CD4-positive, alpha-beta T cell treated with Interleukin-6 at 100 ng/mL for 8 hours (primary cell): ENCODE measurements at places on chromosomes 2 and 18.

DNA sequence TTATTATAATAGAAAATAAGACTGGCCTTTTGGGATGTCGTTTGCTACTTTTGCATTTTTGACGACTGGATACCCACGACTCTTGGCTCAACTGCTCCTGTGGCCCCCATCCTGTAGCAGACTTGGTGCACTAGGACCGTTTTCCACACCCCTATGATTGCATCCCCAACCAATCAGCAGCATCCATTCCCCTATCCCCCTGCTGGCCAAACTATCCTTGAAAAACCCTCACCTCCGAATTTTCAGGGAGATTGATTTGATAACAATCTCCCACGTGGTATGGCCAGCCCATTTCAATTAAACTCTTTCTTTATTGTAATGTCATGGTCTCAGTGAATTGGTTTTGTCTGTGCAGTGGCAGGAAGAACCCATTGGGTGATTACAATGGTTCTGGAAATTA is 37.9 kb upstream of the TTR start:
- DNase-seq, result no peak

DNA sequence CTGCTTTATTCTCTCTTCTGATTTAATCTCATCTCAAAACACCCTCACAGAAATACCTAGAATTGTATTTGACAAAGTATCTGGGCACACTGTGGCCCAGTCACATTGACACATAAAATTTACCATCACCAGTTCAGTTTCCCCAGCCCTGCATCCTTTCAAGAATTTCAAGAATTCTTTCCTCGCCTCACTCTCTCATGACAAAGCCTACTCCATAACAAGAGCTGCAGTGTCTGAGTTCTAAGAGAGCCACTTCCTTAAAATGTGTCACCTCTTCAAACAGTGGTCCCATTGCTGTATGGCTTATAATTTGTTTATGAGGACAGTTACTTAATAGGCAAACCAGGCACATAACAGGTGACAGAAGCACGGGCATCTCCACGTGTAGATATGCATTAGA is 90.9 kb upstream of the STK39 start:
- no peak for DNase-seq

DNA sequence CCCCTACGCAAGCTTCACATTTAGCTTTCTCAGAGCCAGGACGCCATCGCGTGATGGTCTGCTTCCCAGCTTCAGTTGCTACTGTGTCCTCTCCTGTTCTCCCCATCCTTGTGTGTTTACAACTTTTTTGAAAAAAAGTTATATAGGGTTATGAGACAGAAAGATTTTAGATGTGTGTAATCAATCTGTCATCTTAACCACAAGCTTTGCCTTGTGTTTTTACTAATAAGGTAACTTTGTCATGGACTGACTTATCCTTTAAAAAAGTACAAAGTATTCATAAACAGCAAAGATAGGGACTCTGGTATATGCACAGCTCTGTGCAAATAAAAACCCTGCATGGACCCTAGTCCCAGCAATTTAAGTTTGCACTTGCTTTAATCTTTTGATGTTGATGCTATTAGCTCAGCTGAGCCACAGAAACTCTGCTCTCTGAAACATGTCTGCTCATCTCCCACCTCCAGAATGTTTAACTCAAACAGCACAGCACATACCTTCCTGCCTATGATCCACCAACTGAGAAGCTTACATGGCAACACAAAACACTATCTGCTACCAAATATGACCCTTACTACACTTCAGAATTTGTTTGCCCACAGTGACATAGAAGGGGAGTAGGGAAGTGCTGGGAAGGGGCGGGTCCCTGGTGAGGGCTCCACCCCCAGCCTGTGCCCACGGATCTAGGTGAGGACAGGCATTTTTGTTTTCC is 42.7 kb downstream of the SAP130 start:
- no peak for DNase-seq

GRCh38 chr2:2452961-2453360 is 121.9 kb upstream of the MYT1L start:
- no peak for DNase-seq

GRCh38 chr2:65108780-65109179 is 21.1 kb downstream of the RAB1A start:
- DNase-seq, result no peak

DNA sequence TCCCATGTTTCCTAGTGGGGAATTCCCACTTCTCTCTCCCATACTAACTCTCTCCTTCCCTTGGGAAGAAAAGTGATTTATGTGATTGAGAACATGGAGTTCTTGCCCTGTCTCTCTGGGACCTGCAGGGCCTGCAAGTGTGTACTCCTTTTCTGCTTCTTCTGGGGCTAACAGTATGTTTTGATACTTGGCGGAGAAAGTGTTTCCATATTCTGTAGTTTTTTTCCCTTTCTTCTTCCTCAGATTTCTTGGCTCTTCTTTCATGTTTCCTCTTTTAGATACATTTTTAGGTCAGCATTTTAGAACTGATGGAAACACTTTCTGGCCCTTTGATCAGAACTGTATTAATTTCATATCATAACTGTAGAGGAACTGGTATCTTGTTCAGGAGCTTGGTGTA is 352.2 kb downstream of the DLGAP1 start:
- no peak for DNase-seq

- no peak for DNase-seq
Observed at GRCh38 chr2:108370080-108370479, 7.7 kb upstream of the SULT1C4 start.

GRCh38 chr2:172427990-172428831 is 825 bp downstream of the ITGA6 start:
- peak; percentile 72 for DNase-seq

GRCh38 chr18:70197026-70197425 is 8.5 kb downstream of the RTTN start:
- no peak for DNase-seq

- DNase-seq, result no peak
Observed at GRCh38 chr2:174263997-174264396, 15.7 kb upstream of the OLA1 start.

- DNase-seq, result no peak
Observed at GRCh38 chr2:30666266-30666874, 140.9 kb downstream of the CAPN13 start.

DNA sequence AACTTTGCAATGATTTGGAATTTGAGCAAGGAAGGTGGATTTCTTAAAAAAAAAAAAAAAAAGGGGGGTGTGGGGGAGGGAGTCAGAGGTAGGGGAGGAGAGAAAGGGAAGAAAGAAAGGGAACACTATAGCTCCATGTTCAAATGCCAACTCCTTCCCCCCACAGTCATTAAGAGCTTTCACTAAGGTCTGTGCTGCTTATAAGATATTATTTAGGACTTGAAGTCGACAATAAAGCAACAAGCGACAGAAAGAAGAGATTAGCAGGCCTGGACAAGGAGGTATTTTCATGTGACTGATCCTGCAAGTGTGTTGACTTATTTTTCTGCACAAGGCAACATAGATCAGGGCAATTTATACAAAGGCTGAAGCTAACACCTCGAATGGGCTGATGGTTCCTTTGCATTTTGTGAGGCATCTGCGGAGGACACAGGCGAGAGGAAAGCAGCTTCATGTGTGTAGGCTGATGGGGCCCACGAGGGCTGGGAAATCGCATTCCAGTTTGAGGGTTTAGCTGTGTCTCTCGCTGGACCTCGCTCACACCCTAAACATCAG is 382.0 kb downstream of the SOX11 start:
- DNase-seq, result no peak

- no peak for DNase-seq
Observed at GRCh38 chr2:66431846-66432587, 2.9 kb upstream of the MEIS1 start.

DNA sequence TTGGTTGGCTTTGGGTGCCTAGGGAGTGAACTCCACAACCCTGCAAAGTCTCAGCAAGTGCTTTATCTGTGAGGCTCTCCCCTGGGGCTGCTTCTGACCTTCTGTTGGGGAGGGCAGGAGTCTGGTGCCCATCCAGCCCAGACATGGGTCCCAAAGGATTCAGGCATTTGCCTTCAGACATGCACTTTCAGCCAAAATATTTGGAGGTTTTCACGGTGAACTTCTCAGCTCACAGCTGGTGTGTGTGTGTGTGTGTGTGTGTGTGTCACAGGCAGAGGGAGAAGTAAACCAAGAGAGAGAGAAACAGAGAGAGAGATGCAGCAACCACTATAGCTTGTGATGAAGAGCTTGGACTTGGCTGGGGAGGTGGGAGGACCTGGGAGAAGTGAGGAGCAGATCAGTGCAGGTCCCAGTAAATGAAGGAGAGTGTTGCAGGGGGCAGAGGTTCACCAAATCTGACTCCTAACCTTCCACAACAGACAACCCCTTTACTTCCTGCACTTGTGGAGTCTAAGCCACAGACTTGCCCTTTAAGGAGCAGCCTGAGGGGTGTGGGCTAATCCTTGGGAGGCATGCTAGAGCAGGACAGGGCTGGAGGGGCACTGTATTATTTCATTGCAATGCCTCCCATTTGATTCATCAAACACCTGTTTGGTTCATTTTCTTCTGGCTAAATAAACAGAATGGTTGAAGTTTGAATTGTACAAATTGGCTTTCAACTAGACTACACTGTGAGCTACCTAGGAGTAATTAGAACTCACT is 14.1 kb downstream of the SLC9A4 start:
- no peak for DNase-seq

GRCh38 chr18:32542221-32542798 is 71.6 kb upstream of the GAREM1 start:
- DNase-seq, result no peak

- no peak for DNase-seq
Observed at GRCh38 chr18:32974421-32975162, 201.8 kb upstream of the KLHL14 start.

DNA sequence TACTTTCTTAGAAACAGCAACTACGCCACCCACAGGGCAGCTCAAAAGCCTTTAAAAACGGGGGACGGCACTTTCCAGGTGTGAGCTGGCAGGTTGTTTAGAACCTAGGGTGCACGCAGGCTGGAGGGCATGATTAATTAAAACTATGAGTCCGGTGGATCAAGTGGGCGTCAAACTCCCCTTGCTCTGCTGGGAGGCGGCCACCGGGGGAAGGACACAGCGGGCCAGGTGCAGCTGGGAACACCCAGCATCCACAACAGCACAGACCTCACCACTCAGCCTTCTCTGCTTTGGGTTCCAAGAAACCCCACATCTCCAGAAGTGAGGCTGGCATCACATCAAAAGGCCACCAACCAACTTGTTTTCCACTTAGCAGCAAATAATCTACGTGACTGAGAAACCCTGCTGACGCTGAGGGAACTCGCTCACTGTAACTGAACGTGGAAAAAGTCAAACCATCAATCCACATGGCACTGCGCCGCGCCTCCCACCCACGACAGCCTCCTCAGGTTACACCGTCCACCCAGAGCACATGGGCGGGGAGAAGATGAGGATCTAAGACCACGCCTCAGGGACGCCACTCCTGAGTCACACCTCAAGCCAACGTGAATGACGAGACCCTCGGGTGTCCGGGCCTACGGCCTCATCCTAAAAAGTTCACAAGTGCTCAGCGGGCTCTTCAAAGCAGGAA is 118.2 kb downstream of the ZNF516 start:
- no peak for DNase-seq

- no peak for DNase-seq
Observed at GRCh38 chr2:12543978-12544558, 172.7 kb upstream of the TRIB2 start.

GRCh38 chr2:32436150-32436549 is 79.3 kb downstream of the BIRC6 start:
- DNase-seq, result no peak

- DNase-seq, result no peak
Observed at GRCh38 chr2:18536100-18536499, 24.4 kb downstream of the RDH14 start.

- DNase-seq, result no peak
Observed at GRCh38 chr2:76713312-76713711, 808.9 kb downstream of the LRRTM4 start.

GRCh38 chr2:219752726-219753125 is 125.3 kb downstream of the SLC4A3 start:
- no peak for DNase-seq

DNA sequence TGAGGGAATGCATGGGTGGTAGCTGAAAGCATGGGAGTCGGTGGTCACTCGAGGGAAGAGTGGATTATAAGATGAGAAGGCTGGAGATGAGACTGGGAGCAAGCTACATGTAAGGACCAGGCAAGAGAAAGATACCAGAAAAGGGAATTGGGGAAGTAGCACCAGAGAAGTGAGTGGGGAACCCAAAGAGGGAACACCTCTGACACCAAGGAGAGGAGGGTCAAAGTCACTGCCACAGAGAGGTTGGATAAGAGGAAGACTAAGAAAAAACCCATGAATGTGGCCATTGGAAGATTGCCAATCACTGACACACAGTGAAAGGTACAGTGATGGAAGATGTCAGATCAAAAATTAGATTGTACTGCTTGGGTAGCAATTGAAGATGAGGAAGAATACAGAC is 473.9 kb downstream of the BCL11A start:
- no peak for DNase-seq

- no peak for DNase-seq
Observed at GRCh38 chr2:148952621-148953020, 77.6 kb downstream of the KIF5C start.
